GM06990 (cell line): ENCODE measurements at places on chromosomes 7 and 10.
A peak's percentile ranks its signal among the peaks of the same experiment; 100 is the strongest.

DNA sequence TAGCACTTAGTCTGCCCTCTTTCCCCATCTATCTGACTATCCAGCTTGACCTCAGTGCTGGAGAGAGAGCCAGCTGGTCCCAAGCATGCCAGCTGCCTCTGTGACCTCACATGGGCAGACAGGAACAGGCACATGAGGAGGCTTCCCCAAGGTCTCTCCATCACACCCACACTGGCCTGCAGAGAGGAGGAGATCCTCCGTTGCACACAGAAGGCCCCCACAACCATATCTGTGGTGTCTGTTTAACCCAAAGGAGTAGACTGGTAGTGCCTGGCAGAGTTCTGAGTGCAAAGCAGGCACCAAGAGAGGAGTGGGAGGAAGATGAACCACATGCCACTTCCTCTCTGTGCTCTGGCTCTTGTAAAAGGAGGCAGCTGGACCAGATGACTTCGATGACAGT is 4.8 kb upstream of the ANK3 start:
- no peak for DNase-seq

DNA sequence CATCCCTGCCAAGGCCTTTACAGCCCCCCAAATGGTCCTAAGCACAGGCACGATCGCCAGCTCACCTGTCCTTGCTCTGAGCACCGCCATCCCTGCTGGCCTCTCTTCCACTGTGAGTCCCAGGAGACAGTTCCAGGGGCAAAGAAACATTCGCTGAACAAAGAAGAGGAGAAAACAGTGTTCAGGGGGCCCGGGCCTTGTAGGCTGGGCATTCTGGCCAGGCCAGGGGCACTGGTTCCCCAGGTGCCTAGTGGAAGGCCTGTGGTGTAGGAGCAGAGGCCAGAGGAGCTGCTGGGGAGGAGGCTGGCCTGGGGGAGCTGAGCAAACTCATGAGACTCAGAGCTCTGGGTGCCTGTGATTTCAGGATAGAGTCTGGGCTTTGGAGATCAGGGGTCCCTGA is 22.6 kb downstream of the AQP1 start:
- no peak for DNase-seq

- DNase-seq = no peak
Observed at GRCh38 chr10:114266521-114266920, 27.5 kb downstream of the VWA2 start.

DNA sequence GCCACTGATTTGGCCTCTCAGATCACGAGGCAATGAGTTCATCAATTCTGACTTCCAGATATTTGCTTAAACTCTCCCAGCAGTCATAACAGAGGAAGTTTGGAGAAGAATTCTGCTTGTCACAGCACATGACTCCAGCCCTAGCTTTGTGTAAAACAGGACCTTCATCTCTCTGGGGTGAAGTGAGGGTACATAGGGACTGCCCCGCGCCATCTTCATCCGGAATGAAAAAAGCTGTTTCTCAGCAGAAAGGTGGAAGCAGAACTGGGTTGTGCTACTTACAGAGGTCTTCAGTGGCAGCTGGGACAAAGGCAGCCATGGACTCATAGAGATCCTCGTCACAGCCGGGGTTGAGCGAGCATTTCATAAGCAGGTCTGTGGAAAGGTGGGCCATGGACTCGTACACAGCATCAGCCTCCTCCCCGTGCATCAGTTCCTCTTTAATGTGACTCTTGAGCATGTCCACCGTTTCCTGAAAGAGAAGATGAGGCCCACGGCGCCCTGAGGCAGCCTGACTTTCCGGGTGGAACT is 58.4 kb upstream of the TM9SF3 start:
- DNase-seq = no peak

DNA sequence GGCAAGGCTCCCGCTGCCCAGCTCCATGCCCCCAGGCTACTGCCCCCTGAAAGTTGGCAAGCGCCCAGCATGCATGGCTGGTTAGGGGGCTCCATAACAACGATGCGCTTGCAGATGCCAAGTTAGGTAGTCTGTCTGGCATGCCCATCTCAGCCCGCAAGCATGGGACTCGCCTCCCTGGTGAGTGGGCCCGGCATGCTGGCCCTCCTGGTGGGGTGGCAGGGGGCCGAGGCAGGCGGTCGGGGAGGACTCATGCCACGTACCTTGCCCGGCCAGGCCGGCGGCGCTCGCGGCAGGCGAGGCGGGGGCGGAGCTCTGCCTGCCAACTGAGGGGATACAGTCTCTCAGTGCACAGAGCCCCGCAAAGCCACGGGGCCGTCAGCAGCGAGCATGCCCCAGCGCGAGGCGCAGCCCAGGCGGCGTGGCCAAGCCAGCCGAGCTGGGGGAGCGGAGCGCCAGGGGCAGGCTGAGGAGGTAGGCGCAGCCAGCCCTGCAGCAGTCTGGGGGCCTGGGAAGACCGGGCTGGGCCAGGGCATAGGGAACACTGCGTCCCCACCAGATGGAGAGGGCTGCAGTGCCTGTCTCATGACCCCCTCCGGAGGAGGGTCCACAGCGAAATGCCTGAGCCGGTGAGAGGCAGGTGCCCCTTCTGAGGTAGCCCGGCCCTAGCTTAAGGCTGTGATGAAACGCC is 28.0 kb upstream of the NDST2 start:
- no peak for DNase-seq

DNA sequence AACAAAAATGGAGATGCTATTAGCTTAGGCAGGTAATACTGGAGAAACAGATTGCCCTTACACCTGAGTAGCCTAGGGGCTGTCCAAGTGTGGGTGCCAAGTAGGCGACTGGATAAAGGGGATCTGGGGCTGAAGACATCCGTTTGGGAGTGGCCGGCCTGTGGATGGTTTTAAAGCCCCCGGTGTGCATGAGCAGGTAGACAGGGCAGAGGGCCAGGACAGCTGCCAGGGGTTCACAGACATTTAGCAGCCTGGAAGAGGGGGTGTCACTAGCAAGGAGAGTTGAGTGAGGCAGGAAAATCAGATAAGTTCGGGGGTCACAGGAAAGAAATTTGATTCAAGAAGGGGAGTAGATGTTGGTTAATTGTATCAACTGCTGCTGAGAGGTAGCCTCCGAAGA is 1.5 kb upstream of the OPALIN start:
- DNase-seq = no peak

DNA sequence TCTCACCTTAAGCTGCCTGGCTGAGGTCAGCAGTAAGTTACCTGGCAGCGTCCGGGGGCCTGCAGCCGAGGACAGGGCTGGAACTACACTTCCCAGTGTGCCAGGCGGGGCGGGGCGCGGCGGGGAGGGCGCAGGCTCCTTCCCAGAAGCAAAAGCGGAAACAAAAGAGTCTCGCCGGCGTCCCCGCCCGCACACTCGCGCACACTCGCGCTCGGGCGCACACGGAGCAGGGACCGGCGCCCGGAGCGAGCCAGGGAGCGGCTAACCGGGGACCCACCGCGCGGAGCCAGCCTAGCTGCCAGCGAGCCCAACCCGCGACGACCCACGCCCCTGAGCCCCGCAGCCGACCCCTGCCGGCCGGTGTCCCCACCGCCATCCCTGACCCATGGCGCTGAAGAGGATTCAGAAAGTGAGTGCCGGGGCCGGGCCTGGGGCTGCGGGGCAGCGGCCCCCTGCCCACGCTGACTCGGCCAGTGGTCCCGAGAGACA is at the start of gene UBE2D1:
UBE2D1 (plus strand) TSS at position 190 of the 489 bp plus-strand sequence; CDS start at position 386, 196 bp downstream.
- DNase-seq = peak; percentile 88

DNA sequence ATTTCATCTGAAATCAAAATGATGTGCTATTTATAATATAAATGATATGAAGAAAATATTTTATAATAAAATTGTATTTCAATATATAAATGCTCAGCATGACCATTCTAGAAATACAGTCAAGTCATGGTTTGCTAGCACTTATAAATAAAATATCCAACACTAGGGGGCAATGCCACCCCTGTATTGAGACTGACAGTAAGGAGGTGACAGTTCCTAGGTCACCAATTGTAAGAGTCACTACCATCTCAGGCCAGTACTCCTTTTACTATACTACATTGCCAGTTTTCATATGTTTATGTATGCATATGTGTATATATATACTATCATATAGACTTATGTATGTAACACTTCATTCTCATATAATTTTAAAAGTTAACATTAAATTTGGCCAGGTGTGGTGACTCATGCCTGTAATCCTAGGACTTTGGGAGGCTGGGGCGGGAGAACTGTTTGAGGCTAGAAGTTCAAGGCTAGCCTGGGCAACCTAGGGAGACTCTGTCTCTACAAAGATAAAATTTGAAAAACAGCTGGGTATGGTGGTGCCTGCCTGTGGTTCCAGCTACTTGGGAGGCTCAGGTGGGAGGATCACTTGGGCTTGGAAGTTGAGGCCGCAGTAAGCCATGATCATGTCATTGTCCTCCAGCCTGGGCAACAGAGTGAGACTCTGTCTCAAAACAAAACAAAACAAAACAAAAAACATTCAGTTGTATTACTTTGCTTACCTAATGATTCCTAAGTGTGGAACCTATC is 2.4 kb upstream of the CNOT4 start:
- DNase-seq = peak; percentile 32

DNA sequence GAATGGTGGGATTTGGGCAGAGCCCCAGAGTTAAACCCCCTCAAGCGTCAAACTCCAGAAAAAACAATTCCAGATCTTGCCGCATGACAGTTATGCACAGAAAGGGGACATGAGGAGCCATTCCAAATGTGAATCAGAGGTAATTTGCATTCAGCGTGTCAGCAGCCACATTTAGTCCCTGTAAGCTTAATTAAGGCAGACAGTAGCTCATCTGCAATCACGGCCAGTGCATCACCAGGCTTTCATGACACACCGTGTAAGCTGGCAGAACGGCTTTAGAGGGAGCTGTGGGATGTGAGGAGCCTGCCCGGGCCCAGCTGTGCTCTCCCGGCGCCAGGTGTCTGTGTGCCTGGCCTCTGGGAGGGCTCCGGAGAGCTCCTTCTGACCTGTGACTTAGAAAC is 18.7 kb upstream of the PRKAG2 start:
- DNase-seq = no peak

- no peak for DNase-seq
Observed at GRCh38 chr10:63528084-63528744, 7.0 kb downstream of the REEP3 start.

- DNase-seq = no peak
Observed at GRCh38 chr7:72453471-72453870, 41.3 kb upstream of the CALN1 start.

DNA sequence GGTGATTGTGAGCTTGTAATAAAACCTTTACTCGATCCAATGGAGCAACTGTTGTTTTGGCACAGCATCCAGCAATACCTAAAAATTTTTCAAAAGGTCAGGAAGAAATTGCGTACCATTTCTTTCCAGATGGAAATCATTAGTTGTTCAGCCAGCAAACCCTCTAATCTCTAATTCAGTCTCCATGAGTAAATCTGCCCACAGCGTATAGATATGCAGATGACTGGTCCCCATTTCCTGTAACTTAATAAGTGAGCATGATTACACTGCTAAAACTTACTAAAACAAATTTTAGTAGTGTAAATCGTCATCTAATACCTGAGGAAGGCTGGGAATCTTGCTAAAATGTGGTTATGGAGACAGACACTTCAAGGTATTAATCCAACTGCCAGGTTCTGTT is 10.6 kb downstream of the SLC25A16 start:
- DNase-seq = no peak

DNA sequence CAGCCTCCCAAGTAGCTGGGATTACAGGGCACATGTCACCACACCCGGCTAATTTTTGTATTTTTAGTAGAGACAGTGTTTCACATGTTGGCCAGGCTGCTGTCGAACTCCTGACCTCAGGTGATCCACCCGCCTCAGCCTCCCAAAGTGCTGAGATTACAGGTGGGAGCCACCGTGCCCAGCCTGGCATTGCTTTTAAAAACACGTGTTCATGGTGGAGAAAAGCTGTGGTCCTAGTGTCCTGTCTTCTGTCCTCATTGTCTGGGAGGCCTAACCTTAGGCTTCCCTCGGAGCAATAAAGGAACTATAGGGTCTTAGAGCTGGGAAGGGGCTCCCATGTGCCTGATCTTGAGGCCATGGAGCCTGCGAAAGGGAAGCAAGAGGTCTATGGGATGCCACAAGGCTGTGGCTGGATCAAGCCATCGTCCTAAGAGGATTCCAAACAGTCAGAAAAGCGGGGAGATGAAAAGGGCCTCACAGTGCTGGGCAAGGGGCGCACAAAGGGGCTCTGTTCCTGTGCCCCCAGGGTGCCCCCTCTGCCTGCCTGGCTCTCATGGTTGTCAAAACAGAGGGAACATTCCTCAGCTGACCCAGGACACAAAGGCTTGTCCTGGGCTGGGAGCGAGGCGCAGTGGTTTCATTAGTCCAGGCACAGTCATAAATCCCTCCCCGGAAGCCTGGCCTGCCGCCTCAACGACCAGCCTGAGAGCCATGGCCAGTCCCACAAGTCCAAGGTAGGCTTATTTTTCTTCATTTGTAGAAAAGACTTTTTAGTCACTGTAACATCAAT is 106.6 kb upstream of the TNS3 start:
- no peak for DNase-seq

- no peak for DNase-seq
Observed at GRCh38 chr10:73581918-73582317, 9.2 kb downstream of the USP54 start.

DNA sequence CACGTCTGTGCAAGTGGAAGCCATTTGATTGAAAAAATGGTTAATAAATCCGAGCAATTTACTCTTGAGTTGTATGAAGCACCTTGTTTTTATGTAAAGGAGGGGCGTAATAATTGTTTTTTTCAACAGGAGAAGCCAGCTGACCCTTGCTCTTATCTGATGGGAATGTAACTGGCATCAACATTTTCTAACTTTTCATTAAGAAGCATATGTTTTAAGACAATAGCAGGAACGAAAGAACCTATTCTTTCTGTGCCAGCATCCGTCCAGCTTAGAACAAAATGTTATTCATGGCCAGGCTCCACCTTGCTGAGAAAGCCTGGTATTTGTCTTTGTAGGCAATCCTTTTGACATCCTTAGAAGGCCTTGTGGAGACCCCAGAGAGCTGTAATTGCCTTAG is 22.2 kb upstream of the AFAP1L2 start:
- DNase-seq = no peak

DNA sequence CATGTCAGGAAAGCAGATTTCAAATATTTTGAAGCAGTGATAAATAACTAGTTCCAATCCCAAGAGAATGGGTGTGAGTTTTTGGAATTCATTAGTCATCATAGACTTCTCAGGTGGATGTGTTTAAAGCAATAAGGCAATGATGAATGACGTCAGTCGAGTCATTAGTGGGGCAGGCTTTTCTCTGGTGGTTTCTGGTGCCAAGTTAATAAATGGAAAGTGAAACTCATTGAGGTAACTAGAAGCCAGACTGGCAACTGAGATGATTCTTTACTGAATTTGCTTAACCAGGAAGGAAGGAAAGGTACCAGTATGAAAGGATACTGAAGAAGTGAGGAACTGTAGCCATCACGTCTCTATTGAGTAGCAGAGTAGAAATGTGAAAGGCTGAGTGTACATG is 311.0 kb downstream of the GPAM start:
- DNase-seq = peak; percentile 6

- DNase-seq = no peak
Observed at GRCh38 chr7:65731562-65732035, 141.3 kb upstream of the VKORC1L1 start.

- DNase-seq = peak; percentile 2
Observed at GRCh38 chr7:136869991-136870865, 1.8 kb downstream of the CHRM2 start.
